ENCODE measurements at places on chromosomes 12 and 14.

DNA sequence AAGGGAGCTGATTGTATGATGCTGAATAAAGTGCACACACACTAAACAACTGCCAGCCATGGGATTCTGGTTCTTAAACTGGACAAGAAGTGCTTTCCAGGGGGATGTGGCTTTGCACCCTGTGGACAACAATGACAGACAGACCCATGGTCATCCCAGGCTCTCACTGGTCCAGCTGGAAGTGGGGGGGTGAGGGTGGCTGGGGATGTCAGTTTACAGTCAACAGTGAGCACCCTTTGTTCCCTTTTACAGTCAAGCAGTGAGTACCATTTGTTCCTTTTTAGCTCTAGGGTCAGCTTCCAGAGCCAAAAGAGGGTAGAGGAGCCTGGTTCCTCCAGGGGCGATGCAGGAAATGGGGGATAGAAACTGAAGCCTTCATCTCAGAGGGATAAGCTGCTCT, 100.7 kb downstream of the SMOC1 start:
- no peak for DNase-seq

- DNase-seq = no peak
Observed at GRCh38 chr12:51377099-51377984, 13.9 kb downstream of the GALNT6 start.

DNA sequence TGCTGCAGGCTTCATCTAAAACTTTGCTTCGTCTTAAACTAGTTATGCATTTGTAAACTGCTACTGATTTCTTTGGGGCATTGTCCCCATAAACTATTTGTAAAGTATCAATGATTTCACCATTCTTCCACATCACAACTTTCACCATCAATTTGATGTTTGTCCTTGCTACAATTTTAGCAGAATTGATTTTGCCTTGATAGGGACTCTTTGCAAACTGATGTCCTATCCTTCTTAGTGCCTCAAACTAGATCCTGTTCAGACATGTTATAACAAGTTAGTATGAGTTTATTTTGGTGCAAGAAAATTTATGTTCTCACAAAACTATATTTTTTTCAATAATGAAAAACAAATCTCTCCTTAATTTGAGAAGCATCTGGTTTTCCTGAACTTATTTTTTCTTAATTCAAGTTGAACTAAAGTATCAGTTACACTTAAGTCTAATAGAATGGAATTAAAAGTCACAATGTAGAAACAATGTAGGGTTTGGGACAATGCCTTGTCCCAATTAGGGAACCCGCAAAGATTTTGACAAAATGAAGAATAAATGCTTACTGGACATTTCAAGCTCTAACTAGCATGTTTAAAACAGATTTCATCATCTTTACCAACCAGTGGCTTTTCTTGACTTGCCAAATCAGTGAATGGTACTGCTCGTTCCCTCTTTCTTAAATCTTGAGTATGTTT, 10.1 kb upstream of the ARID4A start:
- DNase-seq = no peak

DNA sequence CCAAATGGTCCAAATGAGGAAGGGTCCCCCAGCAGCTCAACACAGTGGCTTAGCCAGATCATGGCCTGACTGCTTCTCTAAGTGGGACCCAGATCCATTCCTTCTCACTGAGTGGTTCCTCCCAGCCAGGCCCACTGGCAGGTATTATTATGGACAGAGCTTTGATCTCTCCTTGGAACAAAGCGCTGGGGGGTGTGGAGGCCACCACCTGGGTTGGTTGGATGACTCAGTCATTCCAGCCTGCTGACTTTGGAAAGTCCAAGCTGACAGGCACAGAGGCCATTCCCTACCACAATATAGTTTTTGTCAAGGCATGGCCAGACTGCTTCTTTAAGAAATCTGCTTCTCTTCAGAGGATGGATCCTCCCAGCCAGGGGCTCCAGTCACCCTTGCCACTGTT, 341.1 kb downstream of the BTG1 start:
- no peak for DNase-seq

DNA sequence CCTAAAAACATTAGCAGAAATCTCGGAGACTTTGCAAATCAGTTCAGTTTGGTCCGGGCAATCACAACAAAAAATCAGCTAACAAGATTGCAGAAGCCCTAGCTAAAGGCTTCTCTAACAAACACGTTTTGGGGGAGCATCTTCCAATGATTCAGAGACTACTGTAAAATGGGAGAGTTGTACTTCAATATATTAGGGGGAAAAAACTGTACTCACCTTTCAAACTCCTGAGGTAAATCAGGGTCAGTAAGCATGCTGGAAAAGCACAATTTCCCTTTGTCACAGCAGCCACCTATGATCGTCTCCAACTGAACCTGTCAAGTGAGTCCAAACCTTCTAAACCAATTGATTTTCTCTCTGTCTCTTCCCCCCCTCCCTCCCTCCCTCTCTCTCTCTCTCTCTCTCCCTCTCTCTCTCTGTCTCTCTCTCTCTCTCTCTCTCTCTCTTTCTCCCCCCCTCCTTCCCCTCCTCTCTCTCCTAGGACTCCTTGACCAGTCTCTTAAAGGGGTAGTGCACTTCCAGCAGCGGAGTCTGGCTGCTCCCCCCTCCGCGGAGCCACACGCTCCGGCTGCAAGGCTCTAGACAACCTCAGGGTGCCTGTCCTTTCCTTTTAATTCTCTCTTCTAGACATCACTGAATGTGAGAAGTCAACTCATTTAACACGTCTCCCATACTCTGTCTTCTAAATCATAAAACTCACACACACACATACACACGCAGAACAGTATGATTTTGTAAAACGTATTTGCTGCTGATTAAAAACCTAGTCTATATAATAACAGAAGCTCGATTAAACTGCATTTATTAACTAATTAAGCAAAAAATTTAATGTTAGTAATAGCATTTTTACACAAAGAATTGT, at the start of gene SOX5:
TSS of gene SOX5 (minus strand) at position 323 of the 862 bp plus-strand sequence. CDS start at position 254, 69 bp downstream.
- no peak for DNase-seq

DNA sequence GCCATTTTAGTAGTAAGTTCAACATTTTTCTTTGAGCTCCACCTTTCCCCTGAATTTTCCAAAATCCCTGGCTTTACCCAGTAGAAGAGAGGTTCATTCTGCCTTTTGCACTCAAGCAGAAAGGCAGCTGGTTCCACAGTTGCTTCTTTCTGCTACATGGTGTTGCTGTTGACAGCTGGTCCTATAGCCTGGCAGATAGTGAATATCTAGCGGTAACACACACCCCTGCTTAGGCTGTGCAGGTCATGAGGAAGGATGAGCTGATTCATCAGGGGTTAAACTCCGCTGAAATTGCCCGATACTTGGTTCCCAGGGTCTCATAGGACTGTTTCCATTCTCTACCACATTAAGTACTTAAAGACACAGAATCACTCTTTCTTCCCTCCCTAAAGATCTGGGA, 62.4 kb downstream of the PUS7L start:
- DNase-seq = no peak

GRCh38 chr12:109387425-109388166, 39.9 kb downstream of the MYO1H start:
- no peak for DNase-seq

GRCh38 chr14:81311141-81311540, 89.0 kb downstream of the STON2 start:
- DNase-seq = no peak

GRCh38 chr12:49471557-49471956, 67.3 kb upstream of the KCNH3 start:
- DNase-seq = no peak

DNA sequence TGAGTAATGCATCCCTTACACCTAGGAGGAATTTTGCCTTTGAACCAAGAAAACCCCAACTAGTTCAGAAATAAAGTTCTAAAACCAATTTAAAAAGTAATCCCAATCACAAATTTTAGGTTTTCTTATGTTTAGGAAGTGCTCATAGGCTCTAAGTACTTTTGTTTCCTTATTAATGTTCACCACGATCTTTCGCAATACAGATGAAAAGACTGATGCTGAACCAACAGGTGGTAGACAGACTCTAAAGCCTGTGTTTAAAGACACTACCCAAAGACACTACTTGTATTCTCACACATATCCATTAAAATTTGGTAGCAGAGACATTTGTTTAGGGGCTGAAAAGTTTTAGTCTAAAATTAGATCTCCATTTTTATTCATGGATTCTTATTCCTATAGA, 10.6 kb upstream of the PHLDA1 start:
- no peak for DNase-seq

DNA sequence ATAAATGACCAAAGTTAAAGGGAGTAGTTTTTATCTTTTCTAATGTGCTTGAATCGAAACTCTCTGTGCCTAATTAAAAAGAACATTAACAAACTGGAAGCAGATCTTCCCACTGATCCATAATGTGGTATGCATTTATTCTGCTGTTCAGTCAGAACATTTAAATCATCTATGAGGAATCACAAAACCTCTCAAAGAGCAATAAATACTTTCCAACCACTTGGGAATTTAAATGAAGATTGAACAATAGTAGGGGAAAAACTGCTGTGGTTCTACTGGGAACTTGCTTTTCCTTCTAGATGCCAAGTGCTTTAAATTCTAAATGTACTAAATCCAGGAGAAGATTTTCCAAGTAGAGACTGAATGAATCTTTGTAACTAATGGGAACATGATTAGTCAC, 12.3 kb upstream of the CHPT1 start:
- DNase-seq = no peak

DNA sequence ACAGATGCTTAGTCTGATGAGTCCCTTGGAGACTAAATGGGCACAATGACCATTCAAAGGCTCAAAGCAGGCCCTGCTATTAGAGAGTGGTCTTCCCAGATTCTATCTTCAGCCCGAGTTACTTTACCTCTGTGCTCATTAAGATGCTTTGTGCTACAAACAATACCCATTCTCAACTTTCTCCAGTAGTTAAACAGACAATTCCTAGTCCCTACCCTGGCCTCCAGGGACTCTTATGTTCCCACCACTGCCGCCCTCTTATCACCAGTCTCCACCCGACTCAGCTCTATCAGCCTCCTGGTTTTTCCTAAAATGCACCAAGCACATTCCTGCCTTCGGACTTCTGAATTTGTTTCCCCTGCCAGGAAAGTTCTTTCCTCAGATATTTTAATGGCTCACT, 25.6 kb upstream of the GPHB5 start:
- no peak for DNase-seq

DNA sequence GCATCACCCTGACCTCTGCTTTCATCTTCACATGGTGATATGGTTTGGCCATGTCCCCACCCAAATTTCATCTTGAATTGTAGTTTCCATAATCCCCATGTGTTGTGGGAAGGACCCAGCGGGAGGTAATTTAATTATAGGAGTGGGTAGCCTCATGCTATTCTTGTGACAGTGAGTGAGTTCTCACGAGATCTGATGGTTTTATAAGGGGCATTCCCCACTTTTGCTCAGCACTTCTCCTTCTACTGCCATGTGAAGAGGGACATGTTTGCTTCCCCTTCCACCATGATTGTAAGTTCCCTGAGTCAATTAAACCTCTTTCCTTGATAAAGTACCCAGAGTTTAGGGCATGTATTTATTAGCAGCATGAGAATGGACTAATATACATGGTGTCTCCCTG, 38.2 kb downstream of the TMBIM6 start:
- no peak for DNase-seq

- DNase-seq = no peak
Observed at GRCh38 chr12:107282628-107283027, 189.3 kb upstream of the CRY1 start.

- DNase-seq = no peak
Observed at GRCh38 chr12:58412461-58413060, 471.2 kb downstream of the ATP23 start.

GRCh38 chr12:96131230-96131788, 62.9 kb upstream of the ELK3 start:
- no peak for DNase-seq

DNA sequence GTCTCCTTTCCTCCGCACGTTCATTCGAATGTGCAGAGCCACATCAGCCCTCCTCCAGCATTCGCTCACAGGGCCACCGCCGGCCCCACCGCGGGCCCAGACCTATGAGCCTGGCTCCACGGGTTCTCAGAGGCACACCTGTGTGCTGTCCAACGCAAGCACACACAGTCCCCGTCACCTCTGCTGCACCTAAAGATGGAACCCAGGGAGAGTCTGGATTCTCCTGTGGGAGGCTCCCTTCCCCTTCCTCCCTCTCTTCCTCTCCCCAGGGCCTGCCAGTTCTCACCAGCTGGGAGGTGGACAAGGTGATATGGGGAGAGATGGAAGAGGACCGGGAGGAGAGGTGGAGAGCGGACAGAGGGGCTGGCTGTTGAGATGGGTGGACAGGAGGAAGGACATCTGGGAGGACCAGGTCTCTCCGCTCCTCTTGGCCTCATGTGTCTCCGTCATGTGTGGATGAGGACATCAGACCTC, 4.9 kb upstream of the AQP6 start:
- no peak for DNase-seq

DNA sequence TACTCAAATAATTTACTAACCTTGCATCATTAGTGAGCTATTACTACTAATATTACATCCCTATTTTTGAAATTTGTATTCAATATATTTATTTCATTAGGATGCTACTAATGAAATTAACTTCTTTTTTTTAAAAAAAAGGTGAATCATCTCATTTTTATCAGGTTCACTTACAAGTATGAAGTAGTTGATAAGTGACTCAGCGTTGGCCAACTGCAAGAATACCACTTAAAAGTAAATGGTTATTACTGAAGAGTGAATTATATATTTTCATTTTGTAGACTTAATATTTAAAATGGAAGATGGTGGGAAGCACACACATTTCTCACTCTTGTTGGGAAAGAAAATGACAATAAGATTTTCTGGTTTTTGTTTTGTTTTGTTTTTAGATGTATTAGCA, 19.6 kb downstream of the OR4N2 start:
- no peak for DNase-seq

DNA sequence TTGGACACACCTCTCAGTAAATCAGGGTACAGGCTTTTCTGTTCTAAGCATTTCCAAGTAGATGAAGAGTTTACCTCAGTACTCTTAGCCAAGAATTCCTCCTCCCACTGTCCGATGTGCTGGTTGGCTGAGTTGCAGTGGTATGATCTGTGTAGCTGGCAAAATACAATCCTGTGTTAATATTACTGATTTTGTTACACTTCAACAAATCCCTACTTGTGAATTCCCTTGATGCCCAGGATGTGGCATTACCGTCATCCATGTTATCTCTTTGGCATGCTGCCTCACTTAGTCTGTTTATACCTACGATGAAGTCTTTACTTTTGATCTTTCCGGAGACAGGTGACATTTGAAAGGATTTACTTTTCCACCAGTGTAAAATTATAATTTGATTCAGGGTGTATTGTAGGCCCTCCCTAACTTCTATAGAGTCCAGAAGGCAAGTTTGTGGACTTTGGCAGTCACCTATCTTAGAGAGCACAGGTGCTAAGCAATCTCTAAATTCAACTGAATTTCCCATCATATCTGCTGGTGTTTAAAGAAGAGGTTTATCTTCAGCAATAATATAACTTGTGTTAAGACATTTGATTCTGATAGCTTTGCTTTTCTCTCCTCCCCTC, 10.1 kb downstream of the CCDC196 start:
- DNase-seq = no peak

- no peak for DNase-seq
Observed at GRCh38 chr12:40168868-40169267, 55.9 kb upstream of the LRRK2 start.

GRCh38 chr12:4190366-4191063, 83.0 kb upstream of the CCND2 start:
- no peak for DNase-seq

GRCh38 chr12:98359856-98360255, 155.5 kb upstream of the TMPO start:
- DNase-seq = no peak

Measured in effector memory CD8-positive, alpha-beta T cell (primary cell).